Activated CD4-positive, alpha-beta T cell treated with anti-CD3 and anti-CD28 coated beads for 36 hours (primary cell): ENCODE measurements at places on chromosomes 5 and 9. TPM values are rescaled to one million over a fixed set of nuclear protein-coding genes. Genes with fewer than 3 reads are reported as not detected.

GFI1B gene
- total RNA-seq = not detected

MUSK gene
- not detected for total RNA-seq

- peak; percentile 14 for DNase-seq
These were observed 164.9 kb downstream of the CD180 start for GRCh38 chr5:67031692-67032091.

GRCh38 chr9:119195521-119195920, 173.7 kb downstream of the BRINP1 start:
- DNase-seq = no peak

GRCh38 chr5:154242964-154243376, 52.4 kb downstream of the GALNT10 start:
- no peak for DNase-seq

DNA sequence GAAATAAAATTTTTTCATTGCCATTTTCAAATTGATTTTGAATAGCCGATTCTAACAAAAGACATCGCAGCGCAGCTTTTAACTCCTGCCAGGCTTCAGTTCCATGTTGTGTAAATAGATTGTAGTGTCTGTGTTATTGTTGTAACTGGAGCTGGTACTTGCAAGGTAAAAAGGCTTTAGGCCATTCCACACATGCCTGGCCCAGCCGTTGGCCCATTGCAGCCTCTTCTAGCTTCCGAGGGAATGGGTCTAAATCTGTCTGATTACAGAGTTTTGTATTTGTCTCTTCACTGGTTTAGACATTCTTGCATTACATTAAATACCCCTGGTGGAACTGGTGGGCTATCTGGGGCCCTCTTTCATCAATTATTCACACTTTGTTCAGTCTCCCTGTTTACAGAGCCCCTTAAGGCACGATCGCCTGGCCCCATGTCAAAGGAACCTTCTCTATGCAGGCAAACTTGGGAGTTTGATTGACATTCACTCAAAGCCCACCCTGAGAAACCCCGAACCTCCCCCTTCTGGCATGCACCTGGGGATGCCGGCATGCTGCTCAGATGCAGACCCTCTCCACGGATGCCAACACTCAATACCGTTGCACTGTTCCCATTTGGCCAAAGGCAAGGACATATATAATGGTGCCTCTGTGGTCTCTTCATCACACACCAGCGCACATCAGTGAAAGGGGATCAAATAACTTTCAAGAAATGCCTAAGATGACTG, 281.7 kb upstream of the IRX2 start:
- no peak for DNase-seq

- DNase-seq = no peak
These were observed 134.8 kb upstream of the ADAMTS16 start for GRCh38 chr5:5005353-5005752.

- DNase-seq = no peak
These were observed 284.8 kb downstream of the CTNND2 start for GRCh38 chr5:11619339-11620024.
